ENCODE measurements at places on chromosomes 2 and 18.

DNA sequence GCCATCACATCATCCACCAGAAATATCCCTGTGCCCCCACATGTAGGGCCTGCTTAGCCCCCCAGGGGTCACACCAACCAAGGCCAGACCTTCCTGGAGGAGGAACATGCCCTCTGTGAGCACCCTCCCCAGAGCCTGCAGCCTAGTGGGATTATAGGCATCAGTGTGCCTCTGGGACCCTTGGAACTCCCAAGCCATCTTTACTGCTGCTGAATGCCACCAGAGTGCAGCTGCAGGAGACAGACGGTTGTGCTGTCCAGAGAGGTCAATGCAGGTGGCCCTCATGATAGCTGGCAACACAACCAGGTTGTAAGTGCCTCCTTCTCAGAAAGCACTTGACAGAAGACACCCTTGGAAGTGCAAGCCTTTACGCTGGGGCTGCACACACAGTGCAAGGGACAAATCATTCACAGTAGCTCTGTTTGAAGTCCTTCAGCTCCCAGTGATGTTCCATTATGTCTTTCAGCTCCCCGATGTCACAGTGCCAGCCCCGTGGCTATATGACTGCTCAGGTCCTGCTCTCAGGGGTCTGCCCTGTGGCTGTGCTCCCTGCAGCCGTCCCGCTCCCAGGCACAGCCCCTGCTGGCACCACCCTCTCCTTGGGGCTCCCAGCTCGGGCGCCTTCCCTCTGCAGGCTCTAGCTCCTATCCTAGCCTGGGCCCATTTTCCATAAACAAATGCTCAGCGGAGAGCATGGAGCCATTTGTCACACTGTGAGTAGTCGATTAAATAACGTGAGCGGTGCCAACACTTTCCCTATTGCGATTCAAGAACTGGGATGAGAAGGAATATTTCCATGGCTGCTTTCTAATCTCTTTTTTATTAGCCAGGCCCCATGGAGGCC, 65.1 kb downstream of the EDAR start:
- no peak for DNase-seq

- no peak for DNase-seq
Observed at GRCh38 chr2:216872624-216873023, 12.8 kb upstream of the TNP1 start.

GRCh38 chr2:142983174-142983573, 105.7 kb downstream of the KYNU start:
- DNase-seq: no peak

GRCh38 chr2:10861765-10862164, 49.2 kb upstream of the PDIA6 start:
- DNase-seq: no peak

DNA sequence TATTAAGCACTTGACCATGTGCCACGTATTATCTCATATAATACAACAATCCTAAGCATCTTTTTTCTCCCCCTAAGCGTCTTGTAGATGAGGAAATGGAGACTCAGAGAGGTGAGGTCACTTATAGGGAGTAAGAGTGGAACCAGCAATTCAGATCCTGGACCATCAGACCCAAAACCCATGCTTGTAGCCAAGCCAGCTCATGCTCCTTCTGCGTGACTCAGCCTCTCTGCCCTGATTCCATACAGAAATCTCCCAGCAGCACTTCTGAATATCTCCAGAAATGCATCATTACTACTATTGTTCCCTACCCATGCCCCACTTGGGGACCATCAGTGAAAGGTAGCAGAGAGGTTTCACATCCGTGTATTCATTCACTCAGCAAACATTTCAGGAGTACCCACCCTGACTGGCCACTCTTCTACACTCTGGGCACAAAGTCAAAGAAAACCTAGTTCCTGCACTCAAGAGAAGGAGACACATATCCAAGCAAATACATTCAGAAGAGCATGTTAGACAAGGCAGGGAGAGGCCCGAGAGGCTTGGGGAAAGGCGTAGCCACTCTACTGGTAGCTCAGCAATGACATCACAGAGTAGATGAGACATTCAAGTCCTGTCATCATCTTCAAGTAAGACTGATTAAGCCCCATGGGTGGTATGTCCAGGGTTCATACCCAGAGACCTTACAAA, 141.9 kb downstream of the MTCL1 start:
- no peak for DNase-seq

GRCh38 chr2:171487201-171487600, 35.1 kb upstream of the CYBRD1 start:
- DNase-seq: no peak

- DNase-seq: no peak
Observed at GRCh38 chr2:231152800-231153557, 28.1 kb upstream of the HTR2B start.

DNA sequence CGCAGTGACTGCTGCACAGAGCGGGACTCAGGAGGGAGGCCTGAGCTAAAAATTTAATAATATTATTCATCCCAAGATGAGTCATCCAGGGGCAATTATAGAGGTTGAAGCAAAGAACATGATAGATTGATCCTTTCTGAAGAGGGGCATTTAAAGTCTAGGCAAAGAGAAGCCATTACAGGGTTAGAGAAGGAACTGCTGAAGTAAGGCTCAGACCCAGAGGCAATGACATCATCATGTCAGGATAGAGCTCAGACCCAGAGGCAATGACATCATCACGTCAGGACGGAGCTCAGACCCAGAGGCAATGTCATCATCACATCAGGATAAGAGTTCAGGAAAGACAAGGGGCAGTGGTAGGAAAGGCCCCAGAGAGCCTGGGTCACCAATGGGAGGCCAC, 184.0 kb downstream of the TMEM18 start:
- no peak for DNase-seq

DNA sequence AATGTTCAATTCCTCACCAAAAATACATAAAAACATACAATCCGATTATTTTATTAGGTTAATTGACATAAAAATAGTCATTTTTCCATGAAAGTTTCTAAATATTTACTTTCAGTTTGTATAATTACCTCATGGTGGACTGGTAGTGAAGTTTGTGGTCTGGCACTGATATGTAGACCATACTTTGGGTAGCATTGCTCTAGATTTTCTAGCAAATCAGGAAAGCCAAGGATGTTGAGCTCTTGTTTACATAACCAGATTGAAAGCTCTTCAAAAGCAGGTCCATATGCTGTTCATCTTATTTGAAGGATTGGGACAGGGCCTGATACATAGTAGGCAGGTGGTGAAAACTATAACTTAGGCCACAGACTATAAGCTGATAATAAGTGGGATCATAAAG, 61.8 kb downstream of the COMMD1 start:
- no peak for DNase-seq

- DNase-seq: no peak
Observed at GRCh38 chr2:237131749-237132533, 46.3 kb downstream of the COPS8 start.

- no peak for DNase-seq
Observed at GRCh38 chr2:240162939-240163714, 22.7 kb upstream of the OTOS start.

DNA sequence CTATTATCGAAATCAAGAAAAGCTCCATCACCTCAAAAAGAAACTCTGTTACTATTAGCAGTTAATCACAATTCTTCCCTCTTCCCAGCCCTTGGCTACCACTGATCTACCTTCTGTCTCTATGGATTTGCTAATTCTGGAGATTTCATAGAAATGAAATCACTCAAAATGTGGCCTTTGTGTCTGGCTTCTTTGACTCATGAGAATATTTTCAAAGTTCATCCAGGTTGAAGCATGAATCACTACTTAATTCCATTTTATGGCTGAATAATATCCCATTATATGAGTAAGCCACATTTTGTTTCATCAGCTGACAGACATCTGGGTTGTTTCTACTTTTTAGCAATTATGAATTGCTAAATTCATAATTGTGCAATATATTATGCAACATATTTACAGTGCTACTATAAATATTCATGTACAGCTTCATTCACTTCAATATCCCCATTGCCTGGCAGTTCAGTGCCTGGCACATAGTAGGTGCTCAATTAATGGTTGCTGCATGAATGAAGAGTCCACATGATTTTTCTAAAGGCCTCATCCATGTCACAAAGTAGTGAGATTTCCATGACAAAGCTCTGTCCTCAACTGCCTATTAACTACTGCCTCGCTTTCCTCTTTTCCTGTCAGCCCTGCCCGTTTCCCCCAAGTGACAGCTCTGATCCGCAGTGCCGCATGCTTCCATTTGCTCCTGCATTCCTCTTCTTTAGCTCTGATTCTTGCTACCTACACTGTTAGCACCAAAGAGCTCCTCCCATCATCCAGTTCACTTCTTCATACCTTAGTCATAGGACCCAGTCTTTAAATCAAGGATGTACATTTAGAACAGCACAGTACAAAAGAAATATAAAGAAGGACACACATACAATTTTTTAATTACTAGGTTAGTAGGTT, 32.8 kb downstream of the CCDC93 start:
- DNase-seq: no peak

DNA sequence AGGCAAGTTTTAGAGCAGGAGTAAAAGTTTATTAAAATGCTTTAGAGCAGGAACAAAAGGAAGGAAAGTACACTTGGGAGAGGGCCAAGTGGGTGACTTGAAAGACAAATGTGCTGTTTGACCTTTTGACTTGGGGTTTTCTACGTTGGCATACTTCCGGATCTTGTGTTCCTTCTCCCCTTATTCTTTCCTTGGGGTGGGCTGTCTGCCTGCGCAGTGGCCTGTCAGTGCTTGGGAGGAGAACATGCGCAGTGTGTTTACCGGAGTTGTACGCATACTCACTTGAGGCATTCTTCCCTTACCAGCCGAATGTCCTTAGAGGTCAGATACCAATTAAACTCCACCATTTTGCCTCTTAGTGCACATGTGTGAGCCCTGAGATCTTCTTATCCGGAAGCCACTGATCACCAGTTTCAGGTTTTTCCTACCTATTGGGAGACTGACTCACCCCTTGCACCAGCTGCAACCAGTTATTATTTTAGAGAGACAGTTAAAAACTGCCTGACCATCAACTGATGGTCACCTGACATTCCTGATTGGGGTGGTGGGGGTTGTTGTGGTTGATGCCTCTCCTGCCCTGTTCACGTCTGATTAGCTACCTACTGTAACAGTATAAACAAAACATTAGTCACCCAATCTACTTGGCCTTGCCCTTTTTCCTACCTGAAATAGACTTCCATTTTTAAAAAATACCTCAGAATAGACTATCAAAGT, 67.5 kb downstream of the NYAP2 start:
- no peak for DNase-seq

DNA sequence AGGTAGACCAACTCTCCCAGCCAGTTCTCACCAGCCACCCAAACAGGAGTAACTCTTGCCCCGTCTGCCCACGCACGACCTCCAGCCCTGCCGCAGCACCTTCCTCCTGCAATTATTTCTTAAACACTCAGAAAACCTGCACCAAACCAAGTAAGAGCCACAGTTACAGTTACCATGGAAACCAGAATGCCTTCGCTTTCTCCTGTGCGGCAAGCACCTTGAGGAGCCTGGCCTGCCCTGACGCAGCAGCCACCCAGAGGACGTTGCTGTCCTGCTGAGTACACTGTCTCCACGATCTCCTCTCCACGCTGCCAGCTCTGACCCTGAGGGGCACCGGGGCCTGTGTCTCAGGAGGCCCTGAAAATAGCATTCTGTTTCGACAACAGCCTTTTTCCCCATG, 94.3 kb upstream of the SMIM21 start:
- no peak for DNase-seq

- DNase-seq: no peak
Observed at GRCh38 chr2:21317131-21317530, 193.4 kb downstream of the TDRD15 start.

DNA sequence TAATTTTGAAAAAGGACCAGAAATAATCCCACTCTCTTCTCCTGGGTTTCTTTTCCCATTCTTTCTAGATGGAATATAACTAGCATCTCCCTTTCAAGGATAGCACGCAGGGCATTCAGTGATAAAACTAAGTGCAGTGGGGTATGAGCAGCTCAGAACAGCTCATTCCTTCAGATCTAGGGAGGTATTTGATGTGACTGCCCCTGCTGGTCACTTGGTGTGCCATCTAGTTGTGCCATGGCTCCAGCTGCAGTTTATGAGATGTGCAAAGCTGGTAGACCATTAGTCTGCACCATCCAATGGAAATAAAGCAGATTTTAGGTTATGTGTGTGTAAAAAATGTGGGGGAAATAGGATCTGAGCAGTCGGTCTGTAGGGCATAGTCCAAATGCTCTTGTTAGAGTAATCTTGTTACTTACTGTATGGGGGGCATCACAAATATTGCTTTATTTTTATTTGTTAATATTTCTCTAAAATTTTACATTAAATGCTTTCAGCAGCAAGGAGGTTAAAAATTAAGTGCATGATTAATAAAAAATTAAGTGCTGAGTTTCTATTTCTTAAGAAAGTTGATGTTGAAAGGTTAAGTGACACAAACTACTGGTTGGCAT, 38.9 kb downstream of the CTAGE1 start:
- DNase-seq: no peak

GRCh38 chr2:129233751-129234406, 745.6 kb upstream of the RAB6C start:
- no peak for DNase-seq

GRCh38 chr2:27805180-27805579, 33.7 kb downstream of the MRPL33 start:
- DNase-seq: no peak

- no peak for DNase-seq
Observed at GRCh38 chr2:17326717-17327116, 191.5 kb downstream of the RAD51AP2 start.

- no peak for DNase-seq
Observed at GRCh38 chr18:47771922-47772321, 158.5 kb downstream of the SMAD2 start.

DNA sequence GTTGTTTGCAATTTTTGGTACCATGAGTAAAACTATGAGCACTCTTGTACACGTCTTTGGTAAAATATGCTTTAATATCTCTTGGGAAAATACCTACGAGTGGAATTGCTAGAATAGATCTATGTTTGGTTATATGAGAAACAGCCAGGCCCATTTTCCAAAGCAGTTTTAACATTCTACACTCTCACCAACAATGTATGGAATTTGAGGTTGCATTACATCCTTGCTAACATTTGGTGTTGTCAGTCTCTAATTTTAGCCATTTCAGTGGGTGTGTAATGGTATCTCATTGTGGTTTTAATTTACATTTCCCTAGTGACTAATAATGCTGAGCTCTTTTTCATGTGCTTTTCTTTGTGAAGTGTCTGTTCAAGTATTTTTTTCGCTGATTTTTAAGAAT, 118.9 kb upstream of the TCF4 start:
- no peak for DNase-seq

- DNase-seq: no peak
Observed at GRCh38 chr2:238326801-238327365, 6.6 kb downstream of the TRAF3IP1 start.

DNA sequence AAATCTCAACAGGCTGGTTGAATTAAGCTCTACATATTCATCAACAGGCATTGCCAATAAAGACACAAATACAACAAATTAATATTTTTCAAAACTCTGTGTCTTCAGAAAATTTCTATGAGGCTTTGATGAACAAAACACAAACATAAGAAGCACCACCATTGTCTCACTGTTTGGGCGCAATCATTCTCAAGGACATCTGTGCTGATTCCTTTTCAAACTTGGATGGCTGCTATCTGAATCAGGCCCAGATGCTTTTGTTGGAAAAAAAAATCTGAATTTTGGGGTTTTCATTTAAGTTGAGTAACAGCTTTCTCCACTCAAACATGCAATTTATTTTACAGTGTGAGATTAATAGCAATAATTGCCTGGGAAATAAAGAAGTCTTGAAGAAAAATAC, 173.8 kb downstream of the NRXN1 start:
- DNase-seq: no peak
